Activated T-helper 1 cell treated with Interleukin-2 at 50 U/mL for 16 hours (primary cell): ENCODE measurements at places on chromosomes 5 and 9.

DNA sequence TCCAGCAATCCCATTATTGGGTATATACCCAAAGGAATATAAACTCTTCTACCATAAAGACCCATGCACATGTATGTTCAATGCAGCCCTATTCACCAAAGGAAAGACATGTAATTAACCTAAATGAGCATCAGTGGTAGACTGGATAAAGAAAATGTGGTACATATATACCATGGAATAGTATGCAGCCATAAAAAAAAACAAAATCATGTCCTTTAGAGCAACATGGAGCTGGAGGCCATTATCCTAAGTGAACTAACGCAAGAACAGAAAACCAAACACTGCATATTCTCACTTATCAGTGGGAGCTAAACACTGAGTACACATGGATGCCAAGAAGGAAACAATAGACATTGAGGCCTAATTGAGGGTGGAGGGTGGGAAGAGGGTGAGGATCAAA is 27.8 kb downstream of the DTWD2 start:
- DNase-seq = no peak

GRCh38 chr5:108339220-108339619 is 42.7 kb downstream of the FBXL17 start:
- DNase-seq = no peak

- no peak for DNase-seq
Observed at GRCh38 chr9:108113596-108113995, 624.0 kb upstream of the KLF4 start.

DNA sequence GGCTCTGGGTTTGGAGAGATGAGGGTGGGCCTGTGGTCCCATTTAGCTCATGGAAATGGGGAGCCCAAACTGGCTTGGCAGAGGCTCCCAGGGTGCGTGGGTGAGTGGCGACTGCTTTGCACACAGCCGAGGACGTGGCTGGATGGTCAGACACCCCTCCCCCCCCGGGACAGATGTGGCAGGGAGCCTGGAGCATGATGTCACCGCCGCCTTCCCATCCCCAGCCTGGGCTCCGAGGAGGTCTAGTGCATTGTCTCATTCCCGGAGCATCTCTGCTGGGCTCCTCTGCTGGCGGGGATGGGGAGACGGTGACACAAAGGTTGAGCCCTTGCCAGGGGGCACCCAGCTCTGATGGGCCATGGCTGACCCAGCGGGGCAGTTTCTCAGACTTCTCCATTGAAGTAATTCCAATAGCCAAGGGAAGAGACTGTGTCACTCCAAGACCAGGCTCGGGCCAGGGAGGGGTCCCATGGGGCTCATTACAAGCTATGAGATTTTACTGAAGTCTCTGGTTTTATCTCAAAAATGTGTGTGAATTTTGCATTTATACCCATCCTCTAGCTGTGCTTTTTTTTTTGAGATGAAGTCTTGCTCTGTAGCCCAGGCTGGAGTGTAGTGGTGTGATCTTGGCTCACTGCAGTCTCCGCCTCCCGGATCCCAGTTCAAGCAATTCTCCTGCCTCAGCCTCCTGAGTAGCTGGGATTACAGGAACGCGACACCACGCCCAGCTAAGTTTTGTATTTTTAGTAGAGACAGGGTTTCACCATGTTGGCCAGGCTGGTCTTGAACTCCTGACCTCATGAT is 36.1 kb downstream of the HMCN2 start:
- DNase-seq = no peak

DNA sequence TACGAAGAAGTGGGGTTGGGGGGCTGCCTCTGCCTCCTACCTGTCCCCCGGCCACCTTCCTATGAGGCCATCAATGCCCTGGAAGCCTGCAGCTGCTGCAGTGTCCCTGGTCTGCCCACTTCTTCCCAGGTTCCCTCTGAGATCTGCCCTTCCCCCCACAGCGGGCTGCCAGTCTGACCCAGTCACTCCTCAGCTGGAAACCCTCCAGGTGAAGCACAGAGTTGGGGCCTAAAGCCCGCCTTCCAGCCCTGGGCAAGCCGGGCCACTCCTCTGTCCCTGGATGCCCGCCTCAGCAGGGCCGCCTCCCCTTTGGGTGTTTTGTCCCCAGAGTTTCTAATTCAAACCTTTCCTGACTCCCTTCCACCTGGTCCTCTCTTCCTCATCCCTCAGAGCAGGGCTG is 137.0 kb downstream of the RXRA start:
- no peak for DNase-seq

DNA sequence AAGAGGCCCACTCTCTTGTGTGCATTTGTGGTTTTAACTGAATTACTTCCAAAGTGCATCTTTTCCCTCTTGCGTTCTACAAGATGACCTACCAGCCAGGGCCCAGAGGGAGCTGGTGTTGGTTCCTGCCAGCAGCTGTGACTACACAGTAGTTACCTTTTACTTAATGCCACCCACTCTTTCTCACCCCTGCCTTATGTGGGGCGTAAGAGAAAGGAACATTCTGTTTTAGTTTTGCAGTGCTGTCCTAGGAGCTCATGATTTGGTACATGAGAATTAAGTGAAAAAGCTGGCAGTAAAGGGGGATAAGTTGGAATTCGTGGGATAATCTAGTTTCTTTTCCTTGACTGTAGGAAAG is 45.4 kb downstream of the RCL1 start:
- DNase-seq = no peak

- no peak for DNase-seq
Observed at GRCh38 chr9:137280474-137281344, 3.2 kb downstream of the TOR4A start.
